ENCODE measurements at places on chromosomes 6 and 20. TPM values are rescaled to one million over a fixed set of nuclear protein-coding genes. Genes with fewer than 3 reads are reported as not detected.

ZC2HC1B gene
- total RNA-seq: not detected

TAPBP gene
- 71.4 TPM for total RNA-seq

GRCh38 chr20:57716901-57717300 is 7.1 kb upstream of the PMEPA1 start:
- DNase-seq: no peak

DNA sequence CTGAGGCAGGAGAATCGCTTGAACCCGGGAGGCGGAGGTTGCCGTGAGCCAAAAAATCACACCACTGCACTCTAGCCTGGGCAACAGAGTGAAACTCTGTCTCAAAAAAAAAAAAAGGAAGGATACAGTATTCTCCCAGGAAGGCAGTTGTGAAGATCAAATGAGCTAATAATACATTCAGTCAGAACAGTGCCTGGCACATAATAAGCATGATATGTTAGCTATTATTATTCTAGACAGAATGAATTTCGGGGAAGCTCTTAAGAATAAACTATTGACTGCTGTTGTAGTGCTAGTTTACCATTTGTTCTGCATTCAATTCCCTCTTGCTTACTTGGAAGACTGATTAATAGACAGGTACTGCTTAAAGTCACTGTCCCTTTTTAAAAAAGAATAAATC is 40.6 kb downstream of the NDUFAF5 start:
- no peak for DNase-seq

DNA sequence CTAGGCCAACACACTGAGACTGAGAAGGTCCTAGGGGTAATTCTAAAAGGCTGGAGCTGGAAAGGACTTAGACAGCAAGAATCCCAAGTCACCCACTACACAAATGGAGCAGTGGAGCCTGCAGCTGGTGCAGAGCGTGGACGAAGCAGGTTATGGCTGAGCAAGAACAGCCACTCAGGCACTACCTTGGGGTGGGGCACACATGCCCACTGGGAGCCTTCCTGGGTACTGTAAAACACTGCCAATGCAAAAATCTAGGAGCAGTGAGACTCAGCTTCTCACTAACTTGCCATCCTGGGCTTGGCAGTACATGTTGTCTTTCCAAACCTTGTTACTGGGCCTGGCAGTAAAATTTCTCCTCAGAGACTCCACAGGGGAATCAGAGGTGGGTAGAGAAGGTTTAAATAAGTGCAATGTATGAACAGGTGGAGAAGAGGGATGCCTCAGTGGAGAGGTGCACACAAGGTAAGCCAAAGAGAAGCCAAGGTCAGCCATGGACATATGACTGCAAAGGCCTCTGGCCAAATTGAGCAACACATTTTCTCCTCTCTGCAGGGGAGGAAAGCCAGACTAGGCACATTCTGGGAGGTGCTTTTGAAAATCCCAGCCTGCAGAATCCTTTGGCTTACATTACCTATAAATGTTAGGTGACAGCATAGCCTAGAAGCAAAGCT is 105.6 kb downstream of the TNFRSF21 start:
- DNase-seq: no peak
